Astrocyte (in vitro differentiated cells and primary cell): ENCODE measurements at places on chromosomes 1 and 21.

DNA sequence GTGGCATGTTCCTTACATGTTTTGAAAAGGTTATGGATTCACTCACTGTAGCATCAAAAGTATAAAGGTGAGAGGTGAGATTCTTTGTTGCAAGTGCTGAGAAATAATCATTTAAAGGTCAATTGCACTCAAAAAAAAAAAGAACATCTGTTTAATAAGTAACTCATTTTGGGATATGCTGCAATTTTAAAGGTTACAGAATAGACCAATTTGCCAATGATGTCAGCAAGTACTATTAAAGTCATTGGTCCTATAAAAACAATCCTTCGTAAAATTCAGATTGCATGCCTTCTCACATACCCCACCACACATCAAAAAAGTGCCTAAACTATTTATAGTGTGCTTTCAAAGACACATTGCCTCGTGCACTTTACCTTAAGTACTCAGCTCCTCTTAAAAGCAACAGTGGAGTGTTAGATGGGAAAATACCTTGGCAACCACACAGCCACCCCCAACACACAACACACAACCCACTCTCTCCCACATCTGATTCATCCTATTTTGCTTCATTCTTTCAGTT, 218.2 kb upstream of the ADGRL2 start:
- peak; percentile 44 for DNase-seq

GRCh38 chr21:44995343-44995941, 55.6 kb downstream of the SLX9 start:
- DNase-seq, result no peak

- DNase-seq, result no peak
Measured at GRCh38 chr1:225509770-225510169, 81.9 kb upstream of the LBR start.

DNA sequence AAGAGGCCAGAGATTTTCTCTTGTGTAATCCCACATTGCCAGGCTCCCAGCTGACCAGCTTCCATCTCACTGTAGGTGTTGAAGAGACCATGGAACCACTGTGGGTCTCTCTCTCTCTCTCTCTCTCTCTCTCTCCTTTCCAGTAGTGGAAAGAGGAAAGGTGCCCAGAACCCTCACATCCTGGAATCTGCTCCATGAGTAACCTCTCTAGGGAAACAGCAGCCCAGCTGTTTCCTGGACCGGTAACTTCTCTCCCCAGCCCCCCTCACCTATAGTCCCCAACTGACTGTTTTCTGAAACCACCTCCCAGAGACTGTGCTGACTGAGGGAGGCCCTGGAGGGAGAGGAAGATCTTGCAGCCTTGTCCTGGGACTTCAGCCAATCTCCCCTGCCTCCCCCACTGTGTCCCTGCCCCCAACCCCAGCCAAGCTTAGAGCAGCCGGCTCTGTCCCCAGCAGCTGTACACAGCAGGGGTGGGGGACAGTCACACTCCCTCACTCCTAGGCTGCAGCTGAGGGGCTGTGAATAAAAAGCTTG, 20.6 kb upstream of the SLC45A3 start:
- no peak for DNase-seq
